ENCODE measurements at places on chromosomes 2 and 18.

GRCh38 chr2:241014224-241014623 is 15.8 kb downstream of the SNED1 start:
- DNase-seq, result no peak

DNA sequence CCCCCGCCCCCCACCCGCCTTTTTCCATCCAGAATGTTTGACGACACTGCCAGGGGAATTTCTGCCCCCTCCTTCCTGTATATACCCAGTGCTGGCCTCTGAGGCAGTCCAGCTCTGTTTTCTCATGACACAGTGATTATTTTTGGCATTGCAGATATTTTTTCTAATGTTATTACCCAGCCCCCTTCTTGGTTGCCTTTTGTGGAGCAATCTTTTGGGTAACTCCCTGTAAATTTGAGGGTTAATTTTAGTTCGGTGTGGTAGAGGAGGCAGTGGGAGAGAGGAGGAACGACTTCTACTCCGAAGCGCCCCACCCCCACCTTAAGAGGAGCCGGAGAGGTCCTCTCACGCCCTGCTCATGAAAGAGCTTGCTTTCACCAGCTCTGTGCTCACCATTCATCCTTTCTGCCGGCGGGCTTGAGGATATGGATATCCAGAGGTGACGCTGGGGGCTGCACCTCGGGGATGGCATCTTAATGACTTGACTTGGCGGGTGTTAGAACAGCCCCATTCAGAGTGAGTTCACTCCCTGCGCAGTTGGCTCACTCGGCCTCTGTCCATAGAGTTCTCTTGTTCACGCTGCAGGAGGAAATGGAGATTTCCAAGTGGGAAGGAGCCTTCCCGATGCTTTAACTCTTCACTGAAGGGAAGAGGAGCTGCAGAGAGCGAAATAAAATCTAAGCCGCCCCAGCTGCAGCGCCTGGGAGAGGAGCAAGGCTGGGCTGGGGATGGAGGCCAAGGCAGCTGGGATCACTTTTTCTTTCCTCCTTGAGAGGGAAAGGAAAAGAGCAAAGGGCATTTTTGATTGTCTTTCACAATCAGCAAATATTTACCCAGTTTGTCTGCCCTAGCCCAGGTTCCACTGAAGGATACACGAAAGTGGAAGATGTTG is 38.4 kb downstream of the EPAS1 start:
- DNase-seq, result no peak

DNA sequence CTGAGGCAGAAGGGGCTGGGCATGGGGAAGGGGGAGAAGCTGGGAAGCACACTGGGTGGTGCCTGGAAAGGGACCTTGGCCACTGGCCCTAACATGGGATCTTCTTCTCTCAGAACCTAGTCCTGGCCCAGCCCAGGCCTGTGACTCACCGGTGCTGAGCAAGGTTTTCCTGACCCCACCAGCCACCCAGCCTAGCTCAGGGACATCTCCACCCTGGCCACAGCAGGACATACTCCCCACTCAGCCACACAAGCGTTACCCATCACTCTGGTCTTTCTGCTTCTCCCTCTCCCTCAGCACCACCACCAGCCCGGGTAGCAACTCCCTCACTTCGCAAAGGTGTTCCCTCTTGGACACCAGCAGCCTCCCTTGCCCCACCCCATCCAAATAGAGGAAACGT is 22.8 kb downstream of the TNS1 start:
- no peak for DNase-seq

DNA sequence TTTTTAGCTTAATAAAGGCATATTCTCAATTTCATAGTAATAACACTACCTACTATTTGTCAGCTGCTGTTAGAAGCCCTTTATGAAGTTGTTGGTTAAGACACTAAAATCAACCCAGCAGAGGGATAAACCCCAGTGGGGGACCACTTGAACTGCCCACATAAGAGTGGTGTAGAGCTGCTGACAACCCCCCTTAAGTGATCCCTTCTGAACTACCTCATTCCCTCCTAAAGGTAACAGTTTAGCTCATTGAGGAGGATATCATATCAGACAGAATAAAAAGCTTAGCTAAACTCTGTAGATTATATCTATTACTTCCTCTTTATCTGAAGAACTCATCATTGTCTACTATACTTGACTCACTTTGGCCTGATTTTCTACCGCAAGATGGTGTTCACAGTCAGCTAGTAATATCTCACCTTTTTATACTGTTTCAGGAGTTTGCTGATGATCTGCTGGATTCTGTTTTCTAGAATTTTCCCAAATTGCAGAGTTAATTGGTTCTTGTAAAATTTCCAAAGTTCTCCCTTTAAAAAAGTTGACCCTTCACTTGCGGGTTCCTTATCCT is 16.2 kb downstream of the GALM start:
- no peak for DNase-seq

GRCh38 chr2:34188464-34189303 is 589.6 kb upstream of the FAM98A start:
- DNase-seq, result no peak

- DNase-seq, result no peak
These were observed 1.9 kb downstream of the RAB31 start for GRCh38 chr18:9710037-9710436.

DNA sequence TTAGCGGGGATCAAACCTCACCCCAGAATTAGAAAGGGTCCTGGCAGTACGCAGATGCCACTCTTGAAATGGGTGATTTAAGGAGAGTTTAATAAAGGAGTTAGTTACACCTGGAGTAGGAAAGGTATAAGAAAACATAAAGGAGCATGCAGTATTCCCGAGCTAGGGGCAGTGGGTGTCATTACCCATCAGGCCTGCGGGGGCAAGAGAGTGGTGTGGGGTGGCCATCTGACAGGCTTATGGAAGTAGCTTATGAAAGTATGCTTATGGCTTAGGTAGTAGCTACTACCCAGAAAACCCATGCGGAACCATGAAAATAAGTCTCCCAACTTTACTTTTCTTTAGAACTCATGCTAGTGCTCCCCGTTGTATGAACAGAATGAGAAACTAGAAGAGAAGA is 568.9 kb upstream of the ACVR2A start:
- DNase-seq, result no peak

DNA sequence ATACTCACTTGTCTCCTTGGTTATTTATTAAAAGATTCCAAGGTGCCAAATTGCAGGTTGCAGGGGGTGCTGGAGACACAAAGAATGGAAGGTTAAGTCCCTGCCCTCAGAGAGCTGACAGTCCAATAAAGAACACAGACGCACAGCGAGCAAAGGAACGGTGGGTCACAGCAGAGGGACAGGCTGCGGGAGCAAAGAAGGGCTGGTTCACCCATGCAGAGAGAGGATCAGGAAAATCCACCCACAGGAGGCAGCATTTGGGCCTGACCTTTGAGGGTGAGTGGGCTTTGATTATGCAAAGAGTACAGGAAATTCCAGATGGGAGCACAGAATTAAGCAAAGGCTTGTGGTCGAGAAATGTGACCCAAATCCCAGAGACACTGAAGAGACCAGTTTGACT is 45.0 kb downstream of the ZBTB7C start:
- DNase-seq, result no peak

DNA sequence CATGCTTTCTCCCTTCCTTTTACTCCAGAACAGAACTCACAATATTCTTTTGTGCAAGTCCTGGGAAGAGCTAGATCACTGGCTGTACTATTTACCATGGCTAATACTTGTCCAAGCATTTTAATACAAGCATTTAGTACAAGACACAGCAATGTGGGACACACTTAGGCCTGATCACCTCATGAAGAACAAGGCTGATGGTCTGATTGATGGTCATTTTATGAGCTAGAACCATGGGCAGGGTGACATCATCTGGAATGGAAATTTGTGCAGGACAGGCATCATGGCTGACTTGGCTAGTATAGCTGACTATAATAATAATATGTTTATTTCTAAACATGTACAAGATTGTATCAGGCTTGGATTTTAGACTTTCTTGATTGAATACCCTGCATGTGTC is 374.2 kb upstream of the HNMT start:
- DNase-seq, result no peak

DNA sequence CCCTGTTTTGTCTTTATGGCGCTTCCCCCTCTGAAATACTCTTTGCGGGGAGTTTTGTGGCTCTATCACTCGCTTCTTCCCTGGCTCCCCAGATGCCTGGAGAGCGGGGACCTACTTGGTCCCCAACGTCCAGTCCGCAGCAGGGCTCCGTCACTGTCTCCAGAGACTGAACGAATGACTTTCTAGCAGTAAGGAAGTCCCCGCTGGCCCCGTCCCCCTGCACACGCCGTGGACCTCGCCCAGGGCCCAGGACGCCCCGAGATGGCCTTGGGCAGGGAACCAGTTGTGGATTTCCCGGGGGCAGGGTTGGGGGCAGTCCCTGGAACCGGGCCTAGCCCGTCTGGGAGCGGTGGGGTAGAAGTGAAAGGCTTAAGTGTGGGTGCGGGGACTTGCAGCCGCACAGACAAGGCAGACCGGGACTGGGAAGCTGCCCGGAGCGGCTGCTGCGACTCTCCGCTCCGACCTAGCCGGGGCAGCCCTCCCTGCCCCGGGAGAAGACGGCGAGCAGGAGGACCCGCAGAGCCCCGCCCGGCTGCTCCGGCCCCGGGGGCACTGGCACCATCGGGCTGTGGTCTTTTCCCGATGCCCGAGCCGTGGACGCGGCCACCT is 821 bp upstream of the EPHA4 start:
- peak; percentile 11 for DNase-seq

GRCh38 chr2:222760301-222760897 is 88.9 kb downstream of the MOGAT1 start:
- DNase-seq, result no peak

- DNase-seq, result no peak
These were observed 60.4 kb downstream of the COL4A4 start for GRCh38 chr2:227103583-227103982.

- DNase-seq, result no peak
These were observed 207.0 kb upstream of the HS6ST1 start for GRCh38 chr2:128525653-128526052.

DNA sequence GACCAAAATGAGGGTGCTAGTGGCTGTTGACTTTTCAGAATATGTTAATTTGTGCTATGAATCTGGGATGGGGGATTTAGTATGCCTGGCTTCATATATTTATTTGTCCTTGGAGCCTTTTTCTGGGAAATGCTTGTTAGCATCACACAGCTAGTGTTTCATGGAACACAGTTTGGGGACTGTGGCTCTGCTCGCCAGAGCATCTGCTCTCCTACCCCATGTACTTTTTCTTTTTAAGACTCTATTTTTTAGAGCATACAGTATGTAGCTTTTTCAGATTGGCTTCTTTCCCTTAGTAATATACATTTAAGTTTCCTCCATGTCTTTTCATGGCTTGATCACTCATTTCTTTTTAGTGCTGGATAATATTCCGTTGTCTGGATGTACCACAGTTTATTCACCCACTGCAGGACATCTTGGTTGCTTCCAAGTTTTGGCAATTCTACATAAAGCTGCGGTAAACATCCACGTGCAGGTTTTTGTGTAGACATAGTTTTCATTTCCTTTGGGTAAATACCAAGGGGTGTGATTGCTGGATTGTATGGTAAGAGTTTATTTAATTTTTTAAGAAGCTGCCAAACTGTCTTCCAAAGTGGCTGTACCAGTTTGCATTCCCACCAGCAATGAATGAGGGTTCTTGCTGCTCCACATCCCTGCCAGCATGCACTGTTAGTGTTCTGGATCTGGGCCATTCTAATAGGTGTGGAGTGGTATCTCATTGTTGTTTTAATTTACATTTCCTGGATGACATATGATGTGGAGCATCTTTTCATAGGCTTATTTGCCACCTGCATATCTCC is 44.1 kb downstream of the EFR3B start:
- no peak for DNase-seq

- no peak for DNase-seq
These were observed 17.2 kb upstream of the ATG16L1 start for GRCh38 chr2:233234264-233234663.

- no peak for DNase-seq
These were observed 22.7 kb upstream of the SPR start for GRCh38 chr2:72864500-72864899.

- no peak for DNase-seq
These were observed 112.4 kb downstream of the LDLRAD4 start for GRCh38 chr18:13330996-13331395.

- DNase-seq, result no peak
These were observed 123.8 kb upstream of the ZEB2 start for GRCh38 chr2:144643537-144644336.

DNA sequence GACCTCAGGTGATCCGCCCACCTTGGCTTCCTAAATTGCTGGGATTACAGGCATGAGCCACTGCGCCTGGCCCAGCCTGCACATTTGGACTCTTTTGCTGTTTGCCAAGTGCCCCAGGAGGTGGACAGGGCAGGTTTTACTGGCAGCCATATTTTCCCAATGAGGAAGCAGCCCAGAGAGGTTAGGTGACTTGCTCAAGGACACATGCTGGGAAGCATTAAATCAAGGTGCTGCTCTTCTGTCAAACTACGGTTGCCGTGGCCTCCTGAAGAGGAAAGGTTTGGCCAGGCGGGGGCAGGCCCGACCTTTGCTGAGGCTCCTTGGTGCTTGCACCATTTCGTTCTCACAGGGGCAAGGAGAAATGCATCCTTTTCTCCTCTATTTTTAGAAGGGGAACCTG is 44.0 kb downstream of the DNMT3A start:
- no peak for DNase-seq

- DNase-seq, result no peak
These were observed 3.1 kb upstream of the RIOK3 start for GRCh38 chr18:23450022-23450421.

DNA sequence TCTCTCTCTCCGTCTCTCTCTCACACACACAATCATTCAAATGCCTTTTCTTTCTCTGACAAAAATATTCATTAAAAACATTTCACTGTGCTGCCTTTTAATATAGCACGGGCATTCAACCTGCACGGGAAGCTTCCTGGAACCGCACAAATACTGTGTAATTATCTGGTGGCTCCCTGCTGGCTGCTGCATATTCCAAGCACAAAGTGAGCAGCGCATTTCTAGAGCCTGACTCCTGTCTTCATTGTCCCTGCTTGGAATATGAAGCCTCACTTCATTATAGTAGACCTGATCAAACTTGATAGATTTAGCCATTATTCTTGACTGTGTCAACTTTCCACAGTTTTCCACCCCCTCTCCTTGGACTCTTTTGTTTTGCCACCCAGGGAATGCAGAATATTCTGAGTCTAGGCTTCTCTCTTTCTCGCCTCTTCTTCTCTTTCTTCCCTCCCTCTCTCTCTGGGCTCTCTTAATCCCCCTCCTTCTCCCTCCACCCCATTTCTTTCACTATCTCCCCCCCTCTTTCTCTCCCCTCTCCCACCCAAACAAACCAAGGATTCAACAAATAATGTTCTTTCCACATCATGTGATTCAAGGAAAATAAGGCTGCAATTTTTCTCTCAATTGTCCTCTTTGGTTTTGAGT is 672.1 kb upstream of the FANCL start:
- no peak for DNase-seq

DNA sequence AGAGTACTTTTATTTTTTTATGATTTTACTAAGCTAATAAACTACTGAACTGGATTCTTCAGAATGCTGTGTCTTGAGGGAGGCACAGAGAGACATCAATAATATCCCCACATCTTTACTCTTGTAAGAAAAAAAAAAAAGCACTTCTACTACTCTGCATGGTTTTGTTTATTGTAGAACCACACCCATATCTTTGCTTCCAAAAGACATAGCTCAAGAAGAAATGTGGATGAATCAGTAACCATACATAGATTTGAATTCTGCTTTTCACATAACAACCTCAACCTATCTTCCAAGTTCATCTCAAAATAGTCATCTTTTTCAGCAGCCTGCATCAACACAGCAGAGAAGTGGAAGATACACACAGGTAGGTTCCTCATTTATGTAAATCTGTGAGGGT is 12.2 kb upstream of the COL5A2 start:
- DNase-seq, result no peak

- DNase-seq, result no peak
These were observed 9.8 kb upstream of the LRRFIP1 start for GRCh38 chr2:237617587-237617982.

- DNase-seq, result no peak
These were observed 547.1 kb upstream of the ZEB2 start for GRCh38 chr2:145066856-145067548.

Measured in activated T-cell treated with anti-CD3 and anti-CD28 coated beads, Interleukin-2, amount 50 U/mL, for 4 hours (primary cell).